Activated CD8-positive, alpha-beta memory T cell treated with anti-CD3 and anti-CD28 coated beads for 1 hour (primary cell): ENCODE measurements at places on chromosomes 7 and 10.

- DNase-seq: no peak
These were observed 119.4 kb downstream of the EVX1 start for GRCh38 chr7:27362026-27362425.

DNA sequence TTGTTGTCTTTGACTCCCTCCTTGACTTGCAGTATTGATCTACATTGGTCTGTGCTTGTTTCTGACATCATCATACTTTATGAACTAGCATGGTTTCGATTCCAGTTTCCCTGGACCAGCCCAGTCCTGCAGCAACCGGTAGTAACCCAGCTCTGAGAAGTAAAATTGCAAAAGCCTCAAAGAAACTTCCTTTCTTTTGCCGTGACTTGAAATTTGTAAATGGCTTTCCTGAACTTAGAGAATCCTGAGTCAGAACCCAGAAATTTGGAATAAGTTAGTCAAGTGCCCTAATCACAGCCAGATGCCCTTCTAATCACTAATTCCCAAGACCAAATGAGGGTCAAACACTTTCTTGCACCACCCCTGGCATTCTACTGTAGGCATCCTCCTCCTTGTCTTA lies 15.0 kb downstream of the TAS2R60 start:
- no peak for DNase-seq

DNA sequence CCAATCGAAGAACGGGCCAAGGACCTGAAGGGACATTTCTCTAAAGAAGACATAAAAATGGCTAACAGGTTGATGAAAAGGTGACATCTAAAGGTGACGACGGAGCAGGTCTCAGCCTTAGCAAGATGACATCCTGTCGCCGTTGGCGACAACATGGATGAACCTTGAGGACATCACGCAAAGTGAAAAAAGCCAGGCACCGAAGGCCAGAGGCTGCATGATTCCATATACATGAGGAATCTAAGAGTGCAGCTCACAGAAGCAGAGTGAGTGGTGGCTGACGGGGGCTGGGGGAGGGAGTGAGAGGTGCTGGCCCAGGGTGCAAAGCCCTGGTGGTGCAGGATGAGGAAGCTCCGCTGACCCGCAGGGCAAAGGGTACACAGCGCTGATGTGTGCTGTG lies 34.1 kb upstream of the NKX6-2 start:
- no peak for DNase-seq

GRCh38 chr10:84375011-84375410 lies 46.6 kb downstream of the CCSER2 start:
- no peak for DNase-seq

DNA sequence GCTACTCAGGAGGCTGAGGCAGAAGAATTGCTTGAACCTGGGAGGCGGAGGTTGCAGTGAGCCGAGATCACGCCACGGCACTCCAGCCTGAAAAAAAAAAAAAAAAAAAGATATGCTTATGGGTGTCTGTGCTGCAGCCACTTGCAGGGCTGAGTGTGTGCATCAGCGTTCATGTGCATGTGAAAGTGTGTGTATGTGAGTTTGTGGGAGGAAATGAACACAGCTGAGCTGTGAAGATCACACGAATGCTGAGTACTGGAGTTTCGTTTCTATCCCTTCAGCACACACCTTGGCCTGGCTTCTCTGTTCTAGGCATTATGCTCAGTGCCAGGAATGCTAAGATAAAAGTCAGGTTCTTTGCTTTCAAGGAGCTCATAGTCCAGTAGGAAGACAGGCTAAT lies 12.0 kb upstream of the SVOPL start:
- DNase-seq: no peak

- no peak for DNase-seq
These were observed 3.9 kb upstream of the DNMBP start for GRCh38 chr10:100013621-100014020.

DNA sequence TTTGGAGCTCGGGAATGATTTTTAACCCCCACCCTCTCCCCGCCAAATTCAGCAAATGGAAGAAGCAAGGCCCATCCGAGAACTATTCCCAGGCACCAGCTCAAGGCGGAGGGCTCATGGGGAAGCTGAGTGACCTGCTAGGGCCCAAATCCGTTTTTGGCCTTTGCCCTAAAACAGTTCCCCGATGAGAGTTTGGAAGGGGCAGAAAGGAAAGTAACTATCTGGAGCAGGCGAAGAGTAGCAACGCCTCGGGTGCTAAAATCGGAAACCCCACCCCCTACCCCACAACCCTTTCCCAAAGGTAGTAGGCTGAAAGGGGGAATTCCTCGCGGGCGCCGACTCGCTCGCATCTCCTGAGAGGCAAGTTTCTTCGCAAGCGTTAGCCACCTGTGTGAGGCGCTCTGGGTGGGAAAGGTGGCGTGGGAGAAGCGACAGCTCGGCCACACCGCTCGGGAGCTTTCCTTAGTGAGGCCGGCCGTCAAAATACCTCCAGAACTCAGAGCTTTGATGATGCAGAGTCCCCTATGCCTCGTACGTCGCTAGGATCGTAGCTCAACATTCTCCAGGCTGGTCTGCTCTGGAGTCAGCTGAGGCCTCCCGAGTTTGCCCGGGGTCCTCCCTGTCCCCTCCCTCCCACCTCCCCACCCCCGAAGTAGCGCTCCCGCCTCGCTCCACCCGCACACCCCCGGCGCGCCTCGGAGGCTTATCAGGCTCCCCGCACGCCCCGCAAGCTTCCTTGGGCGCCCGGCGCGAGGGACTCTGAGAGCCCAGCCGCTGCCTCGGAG lies 642 bp upstream of the PRKG1 start:
- DNase-seq: no peak

GRCh38 chr10:66187053-66187733 lies 738.6 kb upstream of the LRRTM3 start:
- no peak for DNase-seq

DNA sequence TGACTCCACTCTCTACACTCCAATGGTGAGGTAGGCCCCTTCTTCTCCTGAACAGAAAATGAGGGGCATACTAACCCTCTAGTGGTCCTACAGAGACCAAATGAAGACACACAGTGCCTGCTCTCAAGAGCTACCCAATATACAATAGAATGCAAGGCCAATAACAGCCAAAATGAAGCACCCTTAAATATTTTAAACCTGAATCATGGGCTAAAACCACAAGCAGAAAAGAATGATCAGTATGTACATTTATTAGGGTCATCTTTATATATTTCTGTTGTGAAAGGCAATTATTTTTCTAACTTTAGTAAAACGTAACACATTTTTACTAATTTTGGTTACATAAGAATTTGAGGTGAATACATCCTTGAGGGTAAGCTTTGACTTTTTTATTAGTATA lies 49.9 kb upstream of the COL1A2 start:
- no peak for DNase-seq

- DNase-seq: no peak
These were observed 277.6 kb downstream of the REEP3 start for GRCh38 chr10:63798599-63799498.
